Bronchus fibroblast of lung (primary cell): ENCODE measurements at places on chromosomes 11 and 22. TPM values are rescaled to one million over a fixed set of nuclear protein-coding genes. Genes with fewer than 3 reads are reported as not detected.

PDGFD gene
- 1.2 and 1.8 TPM in 2 replicates for total RNA-seq

CEP126 gene
- total RNA-seq, result 0.89 and 1.3 TPM in 2 replicates

DDT gene
- 134 and 147 TPM in 2 replicates for total RNA-seq

DERL3 gene
- 1.3 and 1.5 TPM in 2 replicates for total RNA-seq

FJX1 gene
- total RNA-seq, result 34.1 and 34.2 TPM in 2 replicates

EPS8L2 gene
- total RNA-seq, result 11.8 and 13.5 TPM in 2 replicates

APOC3 gene
- total RNA-seq, result not detected in 2 replicates

SGSM1 gene
- not detected in 2 replicates for total RNA-seq
